ENCODE measurements at places on chromosomes 1 and 21. TPM values are rescaled to one million over a fixed set of nuclear protein-coding genes. Genes with fewer than 3 reads are reported as not detected.
A peak's percentile ranks its signal among the peaks of the same experiment; 100 is the strongest.

RNU1-3 gene
- total RNA-seq, result 3,526 TPM

A3GALT2 gene
- not detected for total RNA-seq

OXCT2 gene
- total RNA-seq, result 1.2 TPM

DNA sequence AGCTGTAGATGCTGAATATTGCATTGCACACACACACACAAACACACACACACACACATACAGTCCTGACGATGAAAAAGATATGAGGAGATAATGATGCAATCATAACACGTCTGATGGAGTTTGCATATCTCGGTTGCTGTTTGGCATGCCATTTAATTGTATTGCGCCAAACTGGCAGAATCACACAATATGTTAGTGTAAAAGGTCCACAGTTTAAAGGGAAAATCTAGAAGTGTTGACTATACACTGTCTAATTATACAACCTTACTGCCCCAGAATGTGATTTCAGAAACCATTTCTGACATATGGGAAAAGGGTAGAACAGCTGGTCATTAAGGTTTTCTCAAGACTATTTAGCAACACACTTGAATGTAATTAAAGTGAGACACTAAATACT, 123.7 kb upstream of the PROX1 start:
- DNase-seq, result no peak

DNA sequence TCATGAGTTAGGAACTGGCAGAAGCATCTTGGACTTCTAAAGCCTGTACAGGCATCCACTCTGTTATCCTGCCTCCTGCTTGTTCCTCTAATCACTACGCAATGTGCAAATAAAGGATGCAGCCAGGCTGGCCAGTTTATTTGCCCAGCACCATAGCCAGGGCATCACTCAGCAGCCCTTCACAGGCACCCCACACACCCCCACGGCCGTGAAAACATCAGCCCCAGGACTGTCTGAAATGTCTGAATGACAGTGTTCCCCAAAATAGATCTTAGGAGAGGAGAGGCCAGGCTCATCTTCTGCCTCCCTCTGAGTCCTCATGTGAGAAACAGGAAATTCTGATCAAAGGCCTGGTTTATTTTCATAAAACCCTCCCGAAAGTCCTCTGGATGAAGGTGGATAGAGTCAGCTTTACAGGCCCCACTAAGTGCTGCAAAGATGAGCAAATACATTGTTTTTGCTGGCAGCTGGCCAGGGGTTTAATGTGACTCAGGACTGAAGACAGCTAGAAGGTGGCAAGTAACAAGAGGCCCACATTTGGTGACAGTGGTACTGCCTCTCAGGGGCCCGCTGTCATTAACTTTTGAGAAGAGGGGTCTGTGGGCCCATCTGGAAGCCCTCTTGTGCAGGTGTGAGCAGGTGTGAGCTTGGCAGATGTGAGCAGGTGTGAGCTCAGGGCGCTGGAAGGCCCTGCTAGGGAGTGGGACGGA, 32.9 kb downstream of the GRHL3 start:
- DNase-seq, result no peak

- no peak for DNase-seq
Measured at GRCh38 chr1:7228252-7228961, 443.2 kb downstream of the CAMTA1 start.

DNA sequence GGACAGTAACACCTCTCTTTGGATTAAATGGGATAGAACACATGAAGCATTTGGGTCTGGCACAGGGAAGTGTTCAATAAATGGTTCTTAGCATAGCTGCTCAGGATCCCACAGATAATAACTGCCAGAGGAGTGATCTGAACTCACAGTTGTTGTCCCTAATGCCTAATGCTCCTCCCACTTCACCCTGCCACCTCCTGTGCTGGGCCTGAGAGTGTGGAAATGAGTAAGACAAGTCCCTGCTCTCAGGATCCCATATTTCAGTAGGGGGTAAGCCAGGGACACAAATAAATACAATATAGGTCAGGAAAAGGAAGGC, 19.9 kb upstream of the FOXO6 start:
- DNase-seq, result no peak

GRCh38 chr1:56115701-56116100, 463.7 kb downstream of the PLPP3 start:
- DNase-seq, result no peak

DNA sequence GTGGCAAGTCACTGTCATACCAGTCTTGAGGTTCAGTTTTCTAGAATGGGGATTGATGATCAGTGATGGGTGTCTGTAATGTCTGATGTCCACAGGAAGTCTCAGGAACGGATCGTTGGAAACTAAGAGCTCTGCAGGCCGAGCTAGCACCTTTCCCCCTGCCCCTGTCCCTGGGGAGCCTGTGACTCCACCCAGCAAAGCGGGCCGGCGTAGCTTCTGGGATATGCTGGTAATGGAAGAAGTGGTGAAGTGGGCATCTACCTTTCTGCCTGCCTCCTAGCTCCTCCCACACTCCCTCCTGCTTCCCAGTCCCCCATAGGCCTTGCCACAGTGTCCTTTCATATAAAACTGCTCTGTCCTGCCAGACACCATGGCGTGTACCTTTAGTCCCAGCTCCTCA, 13.4 kb downstream of the HYI start:
- peak; percentile 1 for DNase-seq

- DNase-seq, result no peak
Measured at GRCh38 chr1:247437551-247438505, 20.1 kb downstream of the OR2B11 start.

DNA sequence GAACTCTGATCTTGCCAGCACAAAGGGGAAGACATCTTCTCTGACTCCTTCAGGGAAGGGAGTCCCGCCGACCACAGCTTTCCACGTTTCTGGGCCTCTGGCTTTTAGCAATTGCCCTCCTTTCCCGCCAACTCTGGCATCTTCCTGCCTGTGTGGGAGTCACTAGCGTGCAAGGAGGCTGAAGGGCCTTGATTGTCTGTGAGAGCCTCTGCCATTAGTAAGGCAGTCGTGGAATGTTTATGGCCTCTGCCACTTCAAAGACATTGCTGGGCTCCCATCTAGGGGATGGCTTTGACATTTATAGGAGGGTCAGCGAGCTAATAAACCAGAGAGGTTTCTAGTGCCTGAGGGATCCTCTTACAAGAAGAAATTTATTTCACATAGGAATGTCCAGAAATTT, 14.3 kb upstream of the PROK1 start:
- DNase-seq, result no peak

DNA sequence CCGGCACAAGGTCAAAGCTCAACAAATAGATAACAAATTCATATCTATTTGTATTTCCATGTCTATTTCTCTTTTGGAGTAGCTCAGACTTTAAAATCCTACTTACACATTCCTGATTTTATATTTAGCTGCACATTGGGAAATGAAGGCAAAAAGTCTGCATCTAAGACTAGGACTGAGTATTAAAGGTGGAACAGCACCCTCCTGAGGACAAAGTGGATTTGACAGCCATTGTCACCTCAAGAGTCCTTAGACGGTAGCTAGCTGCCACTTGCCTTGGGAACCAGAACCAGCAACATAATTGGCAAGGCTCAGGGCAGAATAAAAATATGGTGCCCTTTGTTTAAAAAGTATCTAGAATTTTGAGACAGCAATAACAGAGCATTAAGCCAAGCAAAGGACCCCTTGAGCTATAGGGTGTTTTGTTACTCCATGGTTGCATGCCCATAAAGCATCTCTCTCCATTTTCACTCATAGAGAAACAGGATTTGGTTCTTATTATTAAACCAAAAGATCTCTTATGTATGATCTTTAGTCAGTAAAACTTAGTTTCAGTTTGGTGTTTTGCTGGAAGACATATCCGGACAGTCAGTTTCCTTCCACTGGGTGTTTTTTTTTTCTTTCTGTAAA, 30.0 kb upstream of the SGIP1 start:
- no peak for DNase-seq

All from activated B cell treated with CpG ODN at 0.5 μM for 24 hours (primary cell).